ENCODE measurements at places on chromosomes 3 and 15.

DNA sequence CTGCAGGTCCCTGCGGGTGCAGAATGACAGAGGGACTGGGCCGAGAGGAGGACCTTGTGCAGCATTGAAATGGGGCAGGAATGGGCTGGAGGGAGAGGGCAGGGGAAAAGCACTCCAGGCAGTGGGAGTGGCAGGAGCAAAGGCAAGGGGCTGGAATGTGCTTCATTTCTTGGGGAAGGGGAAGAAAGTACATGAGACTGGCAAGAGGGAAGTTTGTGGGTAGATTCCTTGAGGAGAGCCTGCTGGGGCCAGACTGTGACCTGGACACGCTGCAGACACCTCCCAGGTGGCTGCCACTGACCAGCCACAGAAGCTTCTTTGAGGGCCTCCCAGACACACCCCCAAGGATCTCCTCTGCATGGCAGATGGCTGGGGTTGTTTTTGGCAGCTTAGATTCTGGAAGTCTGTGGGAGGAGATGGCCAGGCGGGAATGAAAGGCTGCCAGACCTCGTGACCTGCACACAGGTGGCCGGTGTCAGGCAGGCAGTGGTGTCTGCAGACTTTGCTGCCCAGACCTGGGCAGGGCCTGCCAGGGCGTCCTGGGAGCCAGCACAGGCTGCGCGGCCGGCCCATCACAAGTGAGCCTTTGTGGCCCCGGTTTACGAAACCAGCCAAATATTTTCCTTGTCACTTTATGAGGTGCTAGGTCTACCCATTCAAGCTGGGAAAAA is 53.1 kb downstream of the SPSB4 start:
- DNase-seq = no peak

DNA sequence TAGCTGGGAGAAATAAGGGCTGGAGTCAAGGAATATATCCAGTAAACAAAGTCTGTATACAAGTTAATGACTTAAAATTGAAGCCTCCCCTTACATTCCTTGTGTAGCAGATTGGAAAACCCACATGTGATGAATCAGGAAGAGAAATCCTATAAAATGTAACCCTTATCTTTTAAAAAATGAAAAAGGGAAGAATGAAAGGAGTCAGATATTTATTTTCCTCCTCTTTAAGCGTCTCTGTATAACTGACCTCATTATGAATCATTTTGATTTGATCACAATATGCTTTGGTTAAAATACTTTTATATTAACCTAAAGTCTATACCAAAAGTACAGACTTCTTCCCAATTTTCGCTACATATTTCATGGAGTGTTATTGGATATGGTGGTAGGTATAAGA is 316.3 kb upstream of the STAC start:
- no peak for DNase-seq

DNA sequence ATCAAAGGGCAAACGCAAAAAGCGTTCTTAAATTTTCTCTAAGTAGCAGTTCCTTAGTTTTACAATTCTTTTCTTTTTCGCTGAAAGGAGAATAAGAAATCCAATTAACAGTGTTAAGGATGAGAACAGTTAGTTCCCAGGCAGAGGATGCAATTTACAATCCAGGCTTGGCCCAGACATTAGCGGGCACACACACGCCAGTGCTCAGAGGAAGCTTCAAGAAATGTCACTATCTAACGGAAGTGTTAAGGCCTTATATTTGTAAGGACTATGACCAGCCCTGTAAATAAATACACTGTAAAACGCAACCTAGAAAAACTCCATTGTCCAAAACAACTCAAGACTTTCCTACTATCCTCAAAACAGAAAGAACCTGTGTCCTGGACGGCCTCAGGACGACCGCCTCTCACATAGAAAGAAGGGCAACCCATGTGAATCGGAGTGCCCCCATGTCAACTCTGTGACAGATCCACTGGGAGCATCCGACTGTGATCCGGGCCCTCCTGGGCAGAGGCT is 1.3 kb downstream of the ACAP2 start:
- DNase-seq = no peak

- no peak for DNase-seq
Measured at GRCh38 chr3:169984292-169984691, 17.7 kb downstream of the SEC62 start.

GRCh38 chr3:28745436-28745835 is 396.8 kb upstream of the AZI2 start:
- DNase-seq = no peak

GRCh38 chr3:100090669-100091005 is 23.7 kb downstream of the FILIP1L start:
- no peak for DNase-seq

DNA sequence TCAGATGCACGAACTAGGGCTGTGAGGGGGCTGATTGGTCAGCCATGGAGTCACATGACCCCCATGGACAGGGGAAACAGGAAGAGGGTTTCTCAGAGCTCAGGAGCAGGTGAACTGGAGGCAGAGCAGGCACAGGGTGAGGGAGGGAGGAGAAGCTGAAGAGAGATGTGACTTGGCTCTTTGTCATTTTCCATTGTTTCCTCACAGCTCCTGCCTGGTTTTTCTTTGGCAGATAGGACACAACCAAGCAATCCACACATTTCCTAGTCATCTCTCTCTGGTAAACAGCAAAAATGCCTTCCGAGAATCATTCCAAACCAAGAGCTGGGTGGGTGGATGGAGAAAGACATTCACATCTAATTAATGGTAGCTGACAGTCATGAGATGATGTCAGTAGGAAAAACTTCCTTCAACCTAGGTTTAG is 43.4 kb upstream of the LMCD1 start:
- DNase-seq = no peak

DNA sequence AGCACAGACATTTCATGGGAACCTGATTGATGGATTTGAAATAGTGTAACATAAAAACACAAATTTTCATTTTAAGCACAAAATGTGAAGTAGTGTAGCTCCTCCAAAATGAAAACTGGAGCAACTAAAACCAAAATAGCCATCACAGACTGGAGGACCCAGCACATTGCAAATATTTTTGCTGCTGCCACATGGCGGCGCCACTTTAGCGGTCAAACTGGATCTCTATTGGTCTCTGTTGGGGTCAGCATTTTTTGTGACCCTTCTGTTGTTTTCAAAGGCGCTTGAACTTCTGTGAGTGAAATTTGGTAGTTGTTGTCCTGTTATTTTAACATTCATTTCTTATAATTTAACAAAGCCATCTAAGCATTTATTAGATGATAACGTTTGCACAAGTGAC is 259.9 kb downstream of the IL20RB start:
- DNase-seq = no peak

GRCh38 chr15:65731926-65732325 is 60.2 kb downstream of the DENND4A start:
- DNase-seq = no peak

Data from activated CD4-positive, alpha-beta memory T cell treated with anti-CD3 and anti-CD28 coated beads for 36 hours (primary cell).